ENCODE measurements at places on chromosomes 5 and 9.

DNA sequence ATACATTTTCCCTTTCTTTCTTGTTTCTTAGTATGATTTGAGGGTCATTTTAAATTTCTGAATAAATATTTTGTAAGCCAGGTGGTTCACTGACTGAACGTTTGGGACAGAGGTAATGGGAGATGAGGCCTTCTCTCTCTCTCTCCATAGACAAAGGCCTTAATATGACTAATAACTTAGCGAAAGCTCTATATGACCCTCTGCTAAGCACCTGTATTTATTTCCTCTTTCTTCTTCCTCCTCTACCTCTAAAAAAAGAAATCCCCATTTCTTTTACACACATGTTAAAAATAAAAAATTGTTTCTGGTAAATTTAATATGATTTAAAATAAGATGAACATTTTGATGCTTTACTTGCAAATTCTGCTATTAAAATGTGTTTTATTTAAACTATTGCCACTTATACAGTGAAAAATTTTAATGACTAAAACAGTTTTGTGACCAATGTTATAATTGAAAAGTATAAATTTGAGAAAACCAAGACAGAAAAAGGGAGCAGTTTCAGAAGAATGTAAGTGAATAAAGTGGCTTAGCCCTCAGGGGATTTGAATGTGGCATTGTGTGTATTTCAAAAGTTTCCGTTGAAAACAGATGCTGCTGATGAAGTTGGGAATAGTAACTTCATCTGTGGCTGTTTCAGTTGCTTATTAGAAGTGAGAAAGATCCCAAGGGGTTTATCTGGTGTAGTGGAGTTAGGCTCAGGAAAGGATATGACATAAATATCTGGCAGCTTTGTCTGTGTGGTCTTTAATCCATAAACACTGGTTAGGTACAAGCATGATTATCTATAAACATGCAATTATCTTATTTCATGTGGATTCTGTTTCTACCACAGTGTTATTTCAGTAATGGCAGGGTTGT lies 128.6 kb upstream of the GRHPR start:
- no peak for DNase-seq

DNA sequence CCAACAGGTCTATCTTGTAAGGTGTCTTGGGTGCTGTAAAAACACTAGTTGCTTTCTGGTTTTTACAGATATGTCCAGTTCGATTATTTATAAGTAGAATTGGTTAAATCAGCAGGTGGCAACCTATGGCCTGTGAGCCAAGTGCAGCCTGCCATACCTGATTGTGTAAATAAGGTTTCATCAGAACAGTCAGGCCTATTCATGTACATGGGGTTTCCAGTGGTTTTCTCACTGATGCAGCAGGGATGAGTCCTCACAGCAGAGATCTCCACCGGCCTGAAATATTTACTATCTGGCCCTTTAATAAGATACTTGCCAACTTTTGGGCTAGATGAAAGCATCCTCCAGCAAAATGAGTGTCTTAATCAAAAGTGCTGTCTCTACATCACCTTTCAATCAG lies 132.9 kb upstream of the ICE1 start:
- DNase-seq, result no peak

DNA sequence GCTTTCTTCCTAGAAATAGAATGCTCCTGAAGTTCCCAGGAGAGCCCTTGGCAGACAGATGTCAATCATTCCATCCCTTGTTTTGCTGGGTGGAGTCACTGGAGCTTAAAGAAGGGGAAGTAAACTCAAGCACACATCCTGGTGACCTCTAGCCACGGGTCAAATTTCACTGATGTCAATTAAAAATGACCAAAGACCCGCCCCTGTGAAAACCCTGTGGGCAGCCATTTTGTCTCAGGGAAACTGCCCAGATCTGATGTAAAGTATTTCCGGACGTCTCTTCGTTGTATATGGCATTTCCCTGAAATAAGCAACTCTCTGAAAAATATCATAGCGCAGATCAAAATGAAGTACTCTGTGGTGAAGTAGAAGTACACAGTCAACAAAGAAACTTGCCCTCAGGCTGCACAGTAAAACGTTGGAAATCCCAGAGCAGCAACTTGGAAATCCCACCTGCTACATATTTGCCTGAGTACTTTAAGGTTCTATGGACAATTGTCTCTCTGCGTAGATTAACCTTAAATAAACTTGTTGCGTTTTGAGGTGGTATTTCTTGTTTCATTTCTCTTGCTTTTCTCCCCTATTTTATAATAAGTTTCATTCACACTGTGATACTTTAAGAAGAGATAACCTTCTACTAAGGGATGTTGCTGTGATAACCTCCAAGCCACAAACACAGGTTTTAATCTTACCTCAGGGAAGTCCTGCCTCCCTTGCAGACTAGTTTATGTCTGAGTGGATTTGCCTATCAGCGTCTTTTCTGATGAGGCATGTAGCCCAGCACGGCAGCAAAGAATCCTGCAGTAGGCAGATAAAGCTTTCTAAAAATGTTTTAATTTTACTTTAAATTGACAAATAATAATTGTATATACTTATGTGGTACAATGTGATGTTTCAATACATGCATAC lies 60.9 kb upstream of the PIP5K1B start:
- no peak for DNase-seq

DNA sequence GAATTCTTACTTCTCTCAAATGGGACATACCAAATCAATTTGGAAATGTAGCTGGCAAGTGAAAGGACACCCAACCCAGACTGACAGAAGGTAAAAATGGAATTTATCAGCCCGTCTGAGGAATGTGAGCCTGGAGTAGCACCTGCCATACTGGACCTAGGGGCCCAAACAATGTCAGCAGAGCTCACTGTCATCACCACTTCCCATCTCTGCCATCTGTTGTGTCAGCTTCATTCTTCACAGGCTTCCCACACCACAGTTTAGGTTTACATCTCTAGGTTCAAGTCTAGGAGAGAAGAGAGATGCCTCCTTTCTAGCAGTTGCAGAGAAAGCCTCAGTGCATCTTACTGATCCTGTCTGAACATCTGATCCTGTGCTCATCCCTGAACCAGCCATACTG lies 222.4 kb downstream of the DOCK8 start:
- DNase-seq, result no peak

- no peak for DNase-seq
Measured at GRCh38 chr9:75889977-75890471, 449 bp upstream of the PCSK5 start.

DNA sequence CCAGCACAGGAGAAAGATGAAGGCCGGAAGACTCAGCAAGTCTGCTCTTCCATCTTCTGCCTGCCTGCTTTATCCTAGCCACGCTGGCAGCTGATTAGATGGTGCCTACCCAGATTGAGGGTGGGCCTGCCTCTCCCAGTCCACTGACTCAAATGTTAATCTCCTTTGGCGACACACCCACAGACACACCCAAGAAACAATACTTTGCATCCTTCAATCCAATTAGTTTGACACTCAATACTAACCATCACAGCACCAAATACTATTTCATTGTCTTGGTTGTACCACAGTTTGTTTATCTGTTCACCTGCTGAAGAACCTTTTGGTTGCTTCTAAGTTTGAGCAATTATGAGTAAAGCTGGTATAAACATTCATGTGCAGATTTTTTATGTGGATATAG lies 23.7 kb downstream of the SMIM32 start:
- DNase-seq, result no peak

DNA sequence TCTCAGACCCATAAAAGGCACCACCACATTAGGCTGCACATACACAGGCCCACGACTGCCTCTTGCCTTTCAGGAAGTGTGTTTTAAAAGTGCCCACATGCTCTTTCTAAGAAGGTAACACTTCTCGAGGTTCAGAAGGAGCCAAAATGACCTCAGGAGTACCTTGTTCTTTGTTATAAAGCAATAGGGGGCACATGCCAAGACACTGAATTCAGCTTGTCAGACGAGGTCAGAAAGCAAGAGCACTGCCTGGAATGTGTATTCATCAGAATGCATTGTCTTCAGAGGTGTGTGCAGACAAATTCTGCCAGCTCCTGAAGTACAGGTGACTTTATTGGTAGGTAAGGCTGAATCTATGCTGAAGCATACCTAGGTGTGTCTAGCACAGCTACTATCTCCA lies 114.5 kb upstream of the IRX1 start:
- DNase-seq, result no peak

GRCh38 chr9:134366223-134367031 lies 40.2 kb downstream of the RXRA start:
- no peak for DNase-seq

DNA sequence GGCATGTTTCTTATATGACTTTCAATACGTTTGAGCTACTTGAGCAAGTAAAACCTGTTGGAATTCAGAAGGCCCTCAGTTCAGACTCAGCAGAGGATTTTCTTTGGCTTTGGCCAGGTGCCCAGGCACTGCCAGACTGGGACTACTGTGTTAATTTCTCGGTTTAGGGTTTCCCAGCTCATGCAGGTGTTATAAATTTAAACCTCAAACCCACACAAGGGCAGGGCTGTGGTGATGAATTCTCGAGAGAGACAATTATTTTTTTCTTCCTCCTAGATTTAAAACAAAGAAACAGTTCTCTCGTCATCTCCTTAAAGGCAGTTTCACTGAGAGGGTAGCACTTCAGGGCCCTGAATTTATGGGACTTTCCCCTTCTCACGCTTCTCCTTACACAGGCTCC lies 406.0 kb upstream of the PIK3R1 start:
- no peak for DNase-seq
